ENCODE measurements at places on chromosomes 3 and 15.

GRCh38 chr3:60160822-60161748, 1090.2 kb downstream of the FHIT start:
- DNase-seq = no peak

DNA sequence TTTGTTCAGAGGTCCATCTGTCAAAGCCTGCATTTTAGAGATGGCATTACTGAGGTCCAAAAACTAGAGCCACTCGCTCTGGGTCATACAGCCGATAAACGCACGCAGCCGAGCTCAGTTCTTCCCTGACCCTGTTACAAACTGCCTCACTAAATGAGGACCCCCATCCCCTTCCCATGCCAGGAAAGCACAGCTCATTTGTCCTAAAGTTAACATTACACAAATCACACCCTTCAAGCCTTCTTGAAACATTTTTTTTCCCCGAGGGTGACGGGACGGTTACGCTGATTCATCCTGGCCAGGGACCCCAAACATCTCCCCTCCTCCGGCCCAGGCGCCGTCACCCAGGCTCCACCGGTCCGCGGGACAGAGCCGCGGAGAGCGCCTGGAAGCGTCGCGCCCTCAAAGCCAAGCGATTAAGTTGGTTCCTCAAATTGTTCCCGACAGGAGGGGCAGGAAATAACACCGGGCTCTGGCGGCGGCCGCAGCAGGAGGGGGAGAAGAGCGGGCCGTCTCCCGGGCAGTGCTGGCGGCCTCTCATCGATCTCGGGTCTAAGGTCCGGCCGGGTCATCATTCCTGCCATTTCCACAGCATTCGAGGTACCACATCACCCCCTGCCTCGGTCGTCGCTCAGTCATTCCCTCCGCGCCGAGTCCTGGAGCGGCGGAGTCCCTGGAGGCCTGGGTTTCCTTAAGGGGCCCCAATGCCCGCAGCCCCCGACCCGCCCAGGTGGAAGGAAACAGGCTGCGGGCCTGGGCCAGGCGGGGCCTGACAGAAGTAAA, 619 bp upstream of the CMTM8 start:
- DNase-seq = no peak

GRCh38 chr15:48935236-48935635, 28.5 kb downstream of the SHC4 start:
- DNase-seq = no peak

- no peak for DNase-seq
Measured at GRCh38 chr3:98984024-98984423, 82.5 kb upstream of the DCBLD2 start.

DNA sequence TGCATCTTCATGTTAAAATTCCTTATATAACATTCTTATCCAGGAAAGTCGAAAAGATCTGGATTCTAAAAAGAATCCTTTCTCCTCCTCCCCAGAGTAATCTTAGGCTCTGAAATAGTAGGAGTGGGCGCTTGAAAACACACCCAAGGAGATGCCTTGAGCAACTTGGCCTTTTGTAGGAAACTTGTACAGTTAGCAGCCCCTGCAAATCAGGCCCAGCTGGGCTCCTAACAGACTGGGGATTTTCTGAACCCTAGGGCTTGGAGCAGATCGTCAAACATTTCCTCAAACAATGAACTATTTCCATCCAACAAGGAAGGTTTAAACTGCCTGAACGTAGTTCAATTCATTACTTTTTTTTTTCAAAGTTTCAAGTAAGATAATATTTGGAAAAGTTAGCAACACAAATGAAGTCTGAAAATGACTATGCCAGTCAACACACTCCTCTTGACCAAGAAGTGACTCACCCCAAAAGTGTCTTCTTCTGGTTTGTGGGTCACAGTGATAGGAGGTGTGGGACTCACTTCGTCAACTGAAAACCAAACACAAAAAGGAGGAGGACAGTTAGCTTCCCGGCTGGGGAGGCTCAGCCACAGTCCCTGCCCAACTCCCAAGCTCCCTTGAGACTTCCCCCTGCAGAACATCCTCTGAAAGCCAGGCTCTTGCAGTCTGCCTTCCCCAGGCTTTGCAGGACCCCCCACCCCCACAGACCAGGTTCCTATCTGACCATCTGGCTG, 129.7 kb downstream of the NTRK3 start:
- no peak for DNase-seq

DNA sequence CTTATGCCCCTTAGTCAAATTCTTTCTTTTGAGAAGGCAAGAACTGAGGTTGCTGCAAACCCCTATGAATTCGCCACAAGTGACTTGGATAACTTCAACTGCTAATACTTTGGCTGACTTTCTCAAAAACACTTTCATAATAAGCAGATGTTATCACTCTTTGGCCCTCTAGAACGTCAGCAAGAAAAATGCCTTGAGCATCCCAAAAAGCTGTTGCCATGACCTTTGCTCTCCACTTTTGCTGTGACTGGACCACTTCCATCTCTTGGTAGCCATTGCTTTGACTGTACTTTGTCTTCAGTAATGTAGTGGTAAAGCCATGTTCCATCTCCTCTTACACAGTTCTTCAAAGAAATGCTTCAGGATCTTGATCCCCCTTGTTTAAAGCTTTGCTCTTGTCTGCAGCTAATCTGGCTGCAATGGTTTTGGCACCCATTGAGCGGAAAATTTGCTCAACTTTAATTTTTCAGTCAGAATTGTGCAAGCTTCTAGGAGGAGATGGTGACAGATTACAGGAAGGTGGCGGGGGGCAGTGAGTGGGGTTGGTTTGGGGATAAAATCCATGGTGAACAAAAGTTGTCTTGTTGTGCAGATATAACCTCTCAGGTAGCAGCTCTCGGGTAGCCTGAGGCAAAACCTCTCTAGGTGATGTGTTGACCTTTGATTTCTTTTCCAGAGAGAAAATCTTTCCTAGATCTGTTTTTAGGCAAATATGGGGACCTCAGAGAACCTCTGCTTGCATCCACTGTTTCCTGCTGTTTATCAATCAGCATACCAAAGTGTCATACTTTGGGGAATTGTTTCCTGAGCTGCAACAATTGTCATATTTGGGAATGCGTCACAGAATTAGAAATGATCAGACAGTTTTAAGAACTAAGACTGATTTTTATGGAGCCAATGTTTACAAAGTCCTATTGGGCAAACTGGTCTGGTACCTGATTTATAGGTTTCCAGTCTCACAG, 83.6 kb downstream of the CCR1 start:
- DNase-seq = no peak

DNA sequence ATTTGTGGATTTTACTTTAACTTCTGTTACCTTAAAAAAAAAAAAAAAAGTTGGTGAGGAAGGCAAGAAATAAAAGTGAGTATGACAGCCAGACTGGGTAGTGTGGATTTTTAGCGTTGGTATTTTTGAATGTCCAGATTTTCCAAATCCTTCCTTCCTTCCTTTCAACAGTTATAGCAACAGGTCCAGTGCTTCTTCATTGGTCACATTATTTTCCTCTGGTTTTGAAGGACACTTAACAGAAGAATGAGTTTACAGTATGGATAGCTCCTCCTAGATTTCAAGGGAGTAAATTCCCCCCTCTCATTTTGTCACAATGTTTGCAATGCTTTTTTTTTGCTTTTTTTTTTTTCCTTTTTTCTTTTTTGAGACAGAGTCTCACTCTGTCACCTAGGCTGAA, 6.4 kb downstream of the MAPKBP1 start:
- DNase-seq = no peak

DNA sequence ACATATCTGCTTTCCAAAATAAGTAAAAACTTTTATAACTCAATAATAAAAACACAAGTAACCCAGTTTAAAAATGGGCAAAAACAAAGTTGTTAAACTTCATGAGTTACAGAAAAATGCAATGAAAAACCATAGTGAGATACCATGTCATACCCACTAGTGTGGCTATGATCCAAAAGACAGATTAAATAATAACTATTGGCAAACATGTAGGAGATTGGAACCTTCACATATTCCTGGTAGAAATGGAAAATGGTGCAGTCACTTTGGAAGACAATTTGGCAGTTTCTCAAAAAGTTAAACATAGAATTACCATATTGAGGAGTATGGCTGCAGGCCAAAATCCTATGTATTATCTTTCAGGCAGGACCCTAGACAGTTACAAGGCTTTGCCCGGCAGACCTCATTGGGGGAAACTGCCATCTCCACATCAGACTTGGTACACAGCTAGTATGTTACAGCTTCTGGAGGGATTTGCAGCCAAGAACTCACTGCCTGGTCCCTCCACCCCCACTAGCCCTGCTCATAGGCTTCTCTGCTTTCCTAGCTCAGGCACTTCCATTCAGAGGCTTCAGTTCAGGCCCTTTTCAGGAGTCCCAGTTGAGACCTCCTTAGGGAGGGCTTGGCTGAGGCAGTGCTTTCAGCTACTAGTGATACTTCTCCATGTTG, 147.8 kb downstream of the NEK10 start:
- no peak for DNase-seq

- DNase-seq = peak; percentile 42
Measured at GRCh38 chr3:66499881-66500575, 794 bp downstream of the LRIG1 start.

- no peak for DNase-seq
Measured at GRCh38 chr3:3800685-3801493, 1.7 kb downstream of the LRRN1 start.

DNA sequence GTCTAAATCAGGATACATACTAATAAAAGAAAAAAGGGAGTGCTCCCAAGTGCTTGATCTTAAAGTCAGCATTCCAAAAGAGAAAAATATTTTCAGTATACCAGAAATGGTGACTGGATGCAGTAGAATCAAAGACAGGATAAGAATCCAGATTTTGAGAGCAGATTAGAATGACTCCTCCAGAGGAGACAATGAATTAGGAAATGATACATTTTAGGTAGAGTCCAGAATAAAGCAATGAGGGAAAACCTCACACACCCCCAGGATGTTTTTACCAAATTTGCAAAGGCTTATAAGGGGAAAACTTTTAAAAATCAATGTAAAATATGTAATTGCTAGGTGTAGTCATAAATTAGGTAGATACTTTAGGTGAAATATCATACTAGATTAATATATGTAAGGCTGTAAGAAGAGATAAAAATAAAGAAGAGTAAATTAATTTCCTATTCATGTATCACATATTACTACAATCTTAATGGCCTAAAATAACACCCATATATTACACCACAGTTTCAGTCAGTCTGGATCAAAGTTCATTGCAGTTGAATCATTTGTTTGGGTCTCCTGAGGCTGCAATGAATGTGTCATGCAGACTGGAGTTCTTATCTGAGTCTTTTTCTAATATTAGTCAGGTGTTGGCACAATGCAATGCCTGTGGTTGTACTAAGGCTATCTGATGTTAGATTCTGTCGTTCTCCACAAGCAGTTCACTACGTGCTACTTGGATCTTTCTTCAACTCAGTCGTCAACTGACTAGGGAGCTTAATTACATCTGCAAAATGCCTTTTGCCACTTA, 547.8 kb upstream of the EPHA6 start:
- DNase-seq = no peak

GRCh38 chr3:190886945-190887344, 24.5 kb upstream of the GMNC start:
- DNase-seq = no peak

DNA sequence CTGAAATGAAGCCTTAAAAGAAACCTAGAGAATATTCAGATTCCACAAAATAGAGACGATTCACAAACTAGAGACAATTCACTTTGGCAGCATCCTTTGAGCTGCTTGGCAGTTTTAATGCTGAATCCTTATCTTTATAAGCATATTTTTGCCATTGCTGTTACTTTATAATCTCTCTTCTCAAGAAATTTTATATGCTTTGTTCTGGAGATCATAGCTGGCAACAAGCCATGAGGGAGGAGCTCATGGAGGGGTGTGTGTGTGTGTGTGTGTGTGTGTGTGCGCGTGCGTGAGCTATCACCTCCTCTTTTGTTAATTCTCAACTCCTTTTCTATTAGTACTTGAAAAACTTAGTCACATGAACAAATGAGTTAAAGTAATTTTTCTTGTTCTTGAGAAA, 495.0 kb upstream of the RGMA start:
- no peak for DNase-seq

DNA sequence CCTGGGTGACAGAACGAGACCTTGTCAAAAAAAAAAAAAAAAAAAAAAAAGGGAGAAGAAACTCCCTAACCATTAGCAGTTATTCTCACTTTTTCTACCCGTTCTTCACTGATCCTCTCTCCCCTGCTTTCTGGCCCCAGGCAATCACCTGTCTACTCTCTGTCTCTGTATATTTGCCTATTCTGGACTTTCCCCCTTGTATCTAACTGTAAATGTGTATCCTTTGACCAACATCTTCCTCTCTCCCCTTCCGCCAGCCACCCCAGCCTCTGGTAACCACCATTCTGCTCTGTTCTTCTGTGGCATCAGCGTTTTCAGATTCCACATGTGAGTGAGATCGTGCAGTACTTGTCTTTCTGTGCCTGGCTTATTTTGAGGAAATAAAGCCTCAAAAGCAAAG, 6.9 kb downstream of the CYFIP1 start:
- no peak for DNase-seq

DNA sequence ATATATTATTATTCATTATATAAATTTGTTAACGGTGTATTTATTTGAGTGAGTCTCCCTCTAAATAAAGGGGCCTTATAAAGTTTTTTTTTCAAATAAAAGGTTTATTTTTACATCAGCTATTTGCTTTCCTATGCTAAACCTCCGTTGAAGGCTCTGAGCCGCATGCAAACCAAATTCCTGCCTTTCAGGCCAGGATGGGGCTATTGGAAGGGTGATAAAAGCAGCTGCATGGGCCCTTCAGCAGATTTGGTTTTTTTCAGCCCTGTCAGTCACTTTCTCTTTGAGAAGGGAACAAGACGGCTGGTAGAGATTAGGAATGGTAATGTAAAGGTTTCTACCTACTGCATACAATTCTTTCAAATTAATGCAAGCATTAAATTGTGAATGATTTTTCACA, 244.2 kb downstream of the WNT5A start:
- DNase-seq = no peak

DNA sequence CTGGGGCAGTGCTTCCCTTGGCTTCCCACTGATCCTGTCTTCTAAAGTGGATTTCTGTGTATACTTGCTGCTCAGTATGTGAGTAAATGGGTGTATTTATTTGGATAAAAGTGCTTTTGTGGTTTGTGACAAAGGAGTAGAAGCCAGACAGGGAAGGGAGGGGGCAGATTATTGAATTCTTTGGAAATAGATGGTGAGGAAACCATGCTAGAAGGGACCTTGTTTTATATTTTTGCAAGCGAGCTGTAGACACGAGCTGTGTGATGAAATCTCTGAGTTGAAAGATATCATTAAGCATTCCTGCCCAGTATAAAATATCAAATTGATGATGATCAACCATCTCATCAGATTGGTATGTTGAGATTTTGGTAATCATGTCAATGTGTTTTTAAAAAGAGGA, 68.9 kb downstream of the DUT start:
- no peak for DNase-seq

GRCh38 chr3:103047640-103048039, 612.8 kb downstream of the ZPLD1 start:
- no peak for DNase-seq

GRCh38 chr3:178494386-178494785, 41.9 kb upstream of the KCNMB2 start:
- DNase-seq = no peak

- DNase-seq = no peak
Measured at GRCh38 chr3:170130532-170130931, 51.0 kb downstream of the PHC3 start.
